Left renal cortex interstitium (tissue), 4 donors: ENCODE measurements at places on chromosomes 3 and 15.

DNA sequence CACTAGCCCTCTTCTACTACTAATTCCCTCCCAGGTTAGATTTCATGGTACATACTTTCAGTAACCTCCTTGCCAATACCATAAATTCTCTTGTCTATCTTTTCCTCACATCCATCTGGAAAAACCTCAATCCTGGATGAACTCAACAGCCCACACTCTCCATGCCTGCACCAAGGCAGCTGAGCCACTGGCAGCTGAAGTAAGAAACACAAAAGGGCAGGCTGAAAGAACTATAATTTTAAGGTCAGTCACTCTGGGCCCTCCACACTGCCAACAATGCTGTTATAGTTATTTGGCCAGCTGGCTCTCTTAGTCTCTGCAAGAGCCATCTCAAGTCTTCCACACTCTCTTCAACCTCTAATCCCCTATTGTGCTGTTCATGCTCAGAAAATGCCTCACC is 15.1 kb upstream of the TIPARP start:
- DNase-seq = no peak

DNA sequence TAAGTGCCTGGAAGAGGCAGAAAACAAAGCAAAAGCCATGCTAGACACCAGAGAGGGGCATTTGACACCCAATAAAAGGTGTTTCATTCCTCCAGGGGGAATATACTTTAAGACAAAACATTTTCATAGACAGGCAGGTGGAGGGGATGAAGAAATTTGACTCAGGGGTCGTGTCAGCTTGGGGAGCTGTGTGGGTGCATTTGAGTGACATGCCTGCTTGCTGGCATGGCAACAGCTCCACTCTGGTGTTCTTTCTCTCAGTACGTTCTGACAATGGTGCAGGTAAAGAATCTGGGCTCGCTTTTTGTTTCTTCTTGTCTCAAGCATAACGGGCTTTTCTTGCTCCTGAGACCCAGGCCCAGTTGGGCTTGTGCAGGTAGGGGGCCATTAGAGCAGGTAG is 292.9 kb upstream of the ATP10A start:
- DNase-seq = no peak

- DNase-seq = no peak
Measured at GRCh38 chr3:102297072-102297658, 137.7 kb upstream of the ZPLD1 start.

GRCh38 chr15:58430224-58430787 is 1.5 kb upstream of the LIPC start:
- no peak for DNase-seq

- DNase-seq = no peak
Measured at GRCh38 chr15:89499156-89499555, 2.8 kb upstream of the RHCG start.

- no peak for DNase-seq
Measured at GRCh38 chr3:125261031-125261430, 48.5 kb upstream of the SLC12A8 start.

DNA sequence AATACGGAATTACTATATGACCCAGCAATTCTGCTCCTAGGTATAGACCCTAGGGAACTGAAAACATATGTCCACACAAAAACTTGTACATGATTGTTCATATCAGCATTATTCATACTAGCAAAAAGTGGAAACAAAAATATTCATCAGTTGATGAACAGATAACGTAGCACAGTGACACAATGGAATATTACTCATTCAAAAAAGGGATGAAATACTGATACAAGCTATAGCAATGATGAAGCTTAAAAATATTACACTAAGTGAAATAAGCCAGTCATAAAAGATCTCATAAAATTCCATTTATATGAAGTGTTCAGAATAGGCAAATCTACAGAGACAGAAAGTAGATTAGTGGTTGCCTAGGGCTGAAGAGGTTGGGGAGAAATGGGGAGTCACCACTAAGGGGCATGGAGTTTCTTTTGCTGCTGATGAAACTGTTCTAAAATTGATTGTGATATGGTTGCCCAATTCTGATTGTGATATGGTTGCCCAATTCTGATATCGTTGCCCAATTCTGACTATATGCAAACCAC is 10.5 kb downstream of the C15orf61 start:
- no peak for DNase-seq

- DNase-seq = no peak
Measured at GRCh38 chr15:85073556-85074194, 92.0 kb downstream of the PDE8A start.

GRCh38 chr3:129577366-129577765 is 29.1 kb downstream of the PLXND1 start:
- DNase-seq = no peak

DNA sequence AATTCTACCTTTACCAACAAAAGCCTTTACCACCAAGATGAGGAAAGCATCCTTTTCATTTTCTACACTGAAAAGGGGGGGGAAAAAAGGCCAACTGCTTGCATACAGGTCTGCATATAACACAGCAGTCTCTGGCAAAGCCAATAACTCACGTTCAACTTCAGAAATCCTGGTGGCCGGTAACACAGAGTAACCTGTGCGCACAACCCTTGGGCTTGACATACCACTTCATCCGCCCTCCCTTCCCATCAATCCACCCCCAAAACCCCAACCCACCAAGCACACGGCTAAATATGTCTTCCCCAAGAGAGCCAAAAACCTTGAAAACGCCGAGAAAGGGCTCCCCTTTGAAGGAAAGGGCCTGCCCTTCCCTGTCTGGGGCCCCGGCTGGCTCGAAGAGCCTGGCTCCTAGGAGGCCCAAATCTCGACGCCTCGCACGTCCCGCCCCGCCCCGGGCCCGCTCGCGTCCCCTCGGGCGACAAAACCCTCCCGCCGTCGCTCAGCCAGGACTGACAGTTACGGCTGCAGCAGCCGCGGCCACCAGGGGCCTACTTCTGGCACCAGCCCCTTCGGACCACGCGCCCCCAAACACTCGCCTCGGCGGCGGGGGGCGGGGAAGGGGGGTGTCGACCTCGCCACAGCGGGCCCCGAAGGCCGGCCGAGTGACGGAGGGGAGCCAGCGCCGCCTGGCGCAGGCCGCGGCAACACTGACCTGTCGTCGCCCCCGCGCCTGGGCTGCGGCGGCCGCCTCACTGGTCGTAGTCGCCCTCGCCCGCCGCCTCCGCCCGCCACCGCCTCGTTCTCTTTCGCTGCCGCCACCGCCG is 835 bp downstream of the UBE3A start:
- DNase-seq = peak; percentile 30

GRCh38 chr3:192090586-192090985 is 629.6 kb downstream of the PYDC2 start:
- no peak for DNase-seq

- no peak for DNase-seq
Measured at GRCh38 chr15:64379216-64379960, 1.9 kb downstream of the PCLAF start.

DNA sequence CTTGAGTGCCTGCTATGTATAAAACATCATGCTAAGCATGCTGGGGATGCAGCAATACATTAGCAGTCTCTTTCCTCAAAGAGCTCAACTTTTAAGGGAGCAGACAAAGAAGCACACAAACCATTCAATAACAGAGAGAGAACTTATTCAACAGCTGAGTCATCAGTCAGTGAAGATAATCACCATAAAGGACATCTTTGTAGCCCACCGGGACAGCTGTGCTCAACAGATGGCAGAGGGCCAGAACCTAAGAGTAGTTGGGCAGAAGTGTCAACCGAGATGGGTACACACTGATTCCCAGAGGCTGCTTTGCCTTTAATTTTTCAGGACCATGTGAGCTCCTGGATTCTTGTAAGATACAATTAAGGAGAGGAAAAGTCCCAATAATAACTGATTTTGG is 4.2 kb upstream of the RAB8B start:
- no peak for DNase-seq

- no peak for DNase-seq
Measured at GRCh38 chr3:23864931-23865330, 51.9 kb downstream of the NKIRAS1 start.

DNA sequence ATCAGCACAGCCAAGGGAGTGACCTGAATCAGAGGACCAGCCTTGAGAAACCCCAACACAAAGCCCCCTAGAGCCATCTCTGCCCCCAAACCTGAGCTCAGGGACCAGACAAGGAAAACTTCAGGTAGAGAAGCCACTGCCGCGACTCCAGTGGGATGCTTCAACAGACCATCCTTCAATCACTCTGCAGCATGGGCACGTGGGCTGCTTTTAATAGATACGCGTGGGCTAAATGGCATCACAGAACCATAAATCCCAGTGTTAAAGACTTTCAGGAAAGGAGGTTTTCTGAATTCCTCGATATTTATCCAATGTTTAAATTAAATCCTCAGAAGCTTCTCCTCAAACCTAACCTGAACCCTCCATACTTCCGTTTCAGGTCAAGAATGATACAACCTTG is 30.6 kb downstream of the SH3BP5 start:
- DNase-seq = no peak

DNA sequence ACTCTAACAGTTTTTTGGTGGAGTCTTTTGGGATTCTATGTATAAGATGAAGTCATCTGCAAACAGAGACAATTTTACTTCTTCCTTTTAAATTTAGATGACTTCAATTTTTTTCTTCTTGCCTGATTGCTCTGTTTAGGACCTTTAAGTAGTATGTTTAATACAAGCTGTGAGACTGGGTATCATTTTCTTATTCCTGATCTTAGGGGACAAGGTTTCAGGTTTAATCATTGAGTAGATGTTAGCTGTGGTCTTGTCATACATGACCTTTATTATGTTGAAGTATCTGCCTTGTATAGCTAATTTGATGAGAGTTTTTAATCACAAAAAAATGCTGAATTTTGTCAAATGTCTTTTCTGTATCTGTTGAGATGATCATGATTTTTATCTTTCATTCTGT is 20.6 kb downstream of the GRM2 start:
- DNase-seq = no peak

GRCh38 chr3:119659606-119660291 is 640 bp downstream of the POPDC2 start:
- DNase-seq = no peak

GRCh38 chr15:38930851-38931572 is 366.4 kb upstream of the RASGRP1 start:
- no peak for DNase-seq

DNA sequence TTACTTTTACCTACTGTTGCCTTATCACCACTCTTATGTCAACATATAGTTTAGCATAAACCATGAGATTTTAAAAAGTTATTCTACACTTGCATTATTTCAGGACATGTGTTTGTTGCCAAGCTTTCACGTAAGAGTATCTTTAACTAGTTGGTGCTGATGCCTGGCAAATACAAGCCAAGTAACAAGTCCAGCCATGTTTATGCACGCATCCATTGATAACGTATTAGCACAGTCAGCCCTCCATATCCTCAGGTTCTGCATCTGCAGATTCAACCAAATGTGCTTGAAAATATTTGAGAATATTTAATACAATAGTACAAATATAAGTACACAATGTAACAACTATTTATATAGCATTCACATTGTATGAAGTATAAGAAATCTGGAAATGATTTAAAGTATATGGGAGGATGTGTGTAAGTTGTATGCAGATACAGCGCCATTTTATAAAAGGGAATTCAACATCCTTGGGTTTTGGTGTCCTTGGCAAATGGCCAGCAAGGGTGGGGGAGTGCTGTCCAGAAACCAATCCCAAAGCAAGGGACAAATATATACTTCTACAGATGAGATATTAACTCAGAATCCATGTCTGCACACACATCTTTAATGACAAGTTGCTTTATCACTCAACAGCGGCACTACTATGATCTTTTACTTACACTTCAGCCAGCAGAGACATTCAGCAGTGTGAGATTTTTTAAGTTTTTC is 8.7 kb upstream of the SETD5 start:
- no peak for DNase-seq

- DNase-seq = no peak
Measured at GRCh38 chr15:78369161-78369560, 29.0 kb downstream of the CRABP1 start.

DNA sequence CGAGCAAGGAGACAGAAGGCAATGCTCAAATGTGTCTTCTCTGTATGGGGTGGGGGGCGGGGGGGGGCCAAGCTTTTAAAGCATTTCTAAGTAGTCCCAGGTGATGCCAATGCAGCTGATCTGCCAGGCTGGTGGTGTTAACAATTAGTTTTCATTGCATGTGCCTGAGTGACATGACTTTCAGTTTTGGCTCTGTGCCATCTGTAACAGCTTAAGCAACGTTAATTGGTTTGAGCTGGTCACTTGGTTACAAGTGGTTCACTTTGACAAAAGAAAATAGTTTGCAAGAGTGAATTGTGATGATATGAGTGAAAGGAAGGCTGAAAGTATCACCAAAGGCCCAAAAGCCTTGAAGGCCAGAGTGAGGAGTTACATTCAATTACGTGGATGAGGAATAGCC is 26.4 kb upstream of the LRIG1 start:
- DNase-seq = no peak

- DNase-seq = no peak
Measured at GRCh38 chr3:85387913-85388505, 429.2 kb downstream of the CADM2 start.

DNA sequence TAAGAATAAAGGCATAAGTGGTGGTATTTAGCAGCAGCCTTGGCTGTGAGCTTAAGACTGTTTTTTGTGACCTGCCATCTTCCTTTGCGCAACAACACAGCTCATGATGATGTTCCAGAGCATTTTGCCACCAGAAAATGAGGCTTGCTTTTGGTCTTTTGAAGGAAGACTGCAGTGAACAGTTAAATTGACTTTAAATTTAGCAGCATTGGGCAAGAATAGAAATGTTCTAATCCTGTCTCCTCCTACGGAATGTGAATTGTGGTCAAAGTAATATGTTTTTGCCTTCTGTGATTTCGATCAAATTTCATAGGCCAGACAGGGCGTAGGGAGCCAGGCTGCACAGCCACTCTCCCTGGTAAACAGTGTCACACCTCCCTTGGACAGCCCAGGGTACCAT is 460.7 kb upstream of the RASGRP1 start:
- DNase-seq = no peak

DNA sequence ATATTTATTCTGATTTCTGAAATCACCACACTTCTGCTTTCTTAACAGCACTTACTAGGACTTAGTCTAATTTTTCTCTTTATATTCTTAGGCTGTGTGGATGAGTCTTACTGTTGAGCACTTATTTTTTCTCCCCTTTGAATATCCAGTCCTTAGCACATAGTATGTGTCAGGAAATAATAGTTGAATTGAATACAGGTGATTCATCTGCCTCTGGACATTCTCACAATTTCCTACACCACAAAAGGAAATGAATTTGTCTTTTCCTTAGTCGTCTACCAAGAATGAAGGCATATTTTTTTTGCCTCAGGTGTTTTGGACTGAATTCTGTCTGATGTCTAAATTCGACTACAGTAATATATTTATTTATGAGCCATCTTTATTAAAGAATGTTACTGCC is 204.2 kb downstream of the GHSR start:
- DNase-seq = no peak

- no peak for DNase-seq
Measured at GRCh38 chr15:66834881-66835878, 133.1 kb downstream of the SMAD6 start.

DNA sequence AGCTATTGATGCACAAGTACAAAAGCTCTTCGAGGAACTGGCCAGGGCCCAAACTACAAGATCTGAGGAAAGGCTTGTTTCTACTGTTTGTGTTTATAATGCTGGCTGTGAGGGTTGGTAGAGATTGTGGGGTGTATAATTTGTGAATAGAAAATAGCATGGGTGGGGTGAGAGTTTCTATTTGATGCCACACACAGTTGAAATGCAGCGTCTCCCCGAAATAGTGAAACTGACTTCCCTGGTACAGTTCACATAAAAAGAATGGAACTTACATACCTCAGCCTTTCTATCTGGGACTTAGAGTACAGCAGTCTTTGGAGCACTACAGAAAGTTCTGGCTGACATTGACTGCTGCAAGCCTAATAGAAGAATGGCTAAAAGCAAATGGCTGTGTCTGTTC is 91.3 kb downstream of the DTWD1 start:
- no peak for DNase-seq

- no peak for DNase-seq
Measured at GRCh38 chr3:169272532-169272931, 391.0 kb downstream of the MECOM start.
